SK-N-SH treated with all-trans-retinoic acid at 6 μM for 48 hours (cell line): ENCODE measurements at places on chromosomes 13 and 19.

- no peak for ATAC-seq
Observed at GRCh38 chr19:54453921-54454780, 5.2 kb downstream of the LENG8 start.

DNA sequence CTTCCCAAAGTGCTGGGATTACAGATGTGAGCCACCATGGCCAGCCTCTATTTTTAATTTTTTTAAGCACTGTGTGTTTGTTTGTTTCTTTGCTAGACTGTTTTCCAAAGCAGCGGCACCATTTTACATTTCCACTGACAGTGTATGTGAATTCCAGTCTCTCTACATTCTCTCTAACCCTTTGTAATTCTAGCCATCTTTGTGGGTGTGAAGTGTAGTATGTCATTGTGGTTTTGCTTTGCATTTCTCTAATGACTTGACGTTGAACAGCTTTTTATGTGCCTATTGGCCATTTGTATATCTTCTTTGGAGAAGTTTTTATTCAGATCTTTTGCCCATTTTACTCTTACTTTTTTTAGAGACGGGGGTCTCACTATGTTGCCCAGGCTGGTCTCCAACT is 11.6 kb downstream of the PNPLA6 start:
- no peak for ATAC-seq

- ATAC-seq: no peak
Observed at GRCh38 chr13:109415057-109415456, 371.3 kb downstream of the IRS2 start.

- peak; percentile 91 for ATAC-seq
Observed at GRCh38 chr19:18058208-18059009, 28.3 kb downstream of the IL12RB1 start.

DNA sequence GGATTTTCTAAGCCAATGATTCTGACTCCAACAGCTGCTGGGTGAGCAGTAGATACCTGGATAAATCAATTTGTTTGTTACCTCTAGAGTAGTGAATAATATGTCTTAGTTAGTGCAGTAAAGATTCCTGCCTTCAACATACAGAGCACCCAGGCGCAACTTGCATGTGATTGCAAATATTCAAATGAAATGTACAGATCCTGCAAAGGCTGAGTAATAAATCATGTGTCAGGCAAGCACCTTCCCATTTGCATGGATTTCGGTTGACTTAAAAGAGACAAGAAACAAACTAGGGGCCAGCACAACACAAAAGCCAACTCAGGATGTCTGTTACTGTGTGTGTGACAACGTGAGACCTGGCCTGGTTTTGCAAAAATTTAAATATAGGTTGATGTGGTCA is 79.7 kb downstream of the TNFSF11 start:
- no peak for ATAC-seq

DNA sequence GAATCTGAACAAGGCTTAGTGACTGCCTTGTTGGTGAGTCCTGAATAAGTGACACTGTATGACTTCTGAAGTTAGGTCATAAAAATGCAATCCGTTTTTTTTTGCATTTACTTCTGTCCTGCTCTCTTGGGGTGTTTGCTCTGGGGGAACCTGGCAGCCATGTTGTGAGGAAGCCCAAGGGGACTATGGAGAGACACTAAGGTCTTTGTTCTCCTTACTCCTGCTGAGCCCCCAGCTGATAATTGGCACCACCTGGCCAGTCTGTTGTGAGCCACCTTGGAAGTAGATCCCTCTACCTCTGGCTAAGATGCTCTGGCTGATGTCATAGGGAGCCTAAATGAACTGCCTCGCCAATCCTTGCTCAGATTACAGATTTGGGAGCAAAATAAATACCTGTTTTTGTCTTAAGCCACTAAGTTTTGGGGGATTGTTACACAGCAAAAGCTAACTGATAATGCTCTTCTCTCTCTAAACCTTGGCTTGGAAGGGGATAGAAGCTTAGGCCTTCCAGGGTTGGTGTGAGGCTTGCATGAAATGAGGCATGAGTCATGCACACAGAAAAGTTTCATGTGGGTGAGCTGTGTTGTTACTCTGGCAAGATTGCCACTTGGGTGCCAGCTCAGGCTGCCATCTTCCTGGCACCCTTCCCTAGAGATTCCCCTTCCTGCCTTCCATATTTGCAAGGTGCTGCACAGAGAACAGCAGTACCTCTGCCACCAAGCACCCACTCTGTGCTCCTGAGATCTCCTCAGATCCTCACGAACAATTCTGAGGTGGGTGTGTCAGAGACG is 10.1 kb downstream of the TUBB4A start:
- ATAC-seq: no peak
